ENCODE measurements at places on chromosomes 6 and 20.

DNA sequence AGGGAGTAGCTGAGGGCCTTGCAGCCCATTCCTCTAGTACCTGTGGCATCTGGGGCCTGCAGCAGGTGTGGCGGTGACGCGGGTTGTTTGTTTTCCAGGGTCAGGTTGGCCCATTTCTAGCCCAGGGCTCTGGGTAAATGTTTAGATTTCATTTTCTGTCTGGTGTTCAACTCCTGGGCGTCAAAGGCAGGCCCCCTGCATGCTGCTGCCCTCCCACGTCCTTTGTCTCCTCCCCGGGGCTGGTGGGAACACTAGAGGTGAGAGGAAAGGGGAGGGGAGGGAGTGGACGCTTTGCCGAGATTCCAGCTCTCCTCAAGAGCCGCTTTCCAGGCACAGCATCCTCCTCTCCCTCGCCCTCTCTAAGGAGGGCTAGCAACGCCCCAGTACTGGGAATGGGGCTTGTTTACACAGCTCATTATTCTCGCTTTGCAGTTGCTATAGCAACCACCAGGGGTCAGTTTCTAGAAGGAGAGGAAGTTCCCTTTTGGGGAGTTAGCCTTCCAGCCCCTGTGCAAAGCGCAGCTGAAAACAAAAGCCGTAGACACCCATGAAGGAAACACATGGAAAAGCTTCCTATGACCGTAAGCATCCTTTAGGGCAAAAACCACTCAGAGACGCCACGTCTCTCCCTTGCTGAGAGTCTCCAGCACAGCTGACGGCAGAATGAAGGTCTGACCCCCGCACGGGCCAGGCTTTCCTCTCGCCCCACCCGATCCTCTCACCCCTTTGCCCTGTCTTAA lies 170.6 kb downstream of the LY86 start:
- DNase-seq = peak; percentile 31

DNA sequence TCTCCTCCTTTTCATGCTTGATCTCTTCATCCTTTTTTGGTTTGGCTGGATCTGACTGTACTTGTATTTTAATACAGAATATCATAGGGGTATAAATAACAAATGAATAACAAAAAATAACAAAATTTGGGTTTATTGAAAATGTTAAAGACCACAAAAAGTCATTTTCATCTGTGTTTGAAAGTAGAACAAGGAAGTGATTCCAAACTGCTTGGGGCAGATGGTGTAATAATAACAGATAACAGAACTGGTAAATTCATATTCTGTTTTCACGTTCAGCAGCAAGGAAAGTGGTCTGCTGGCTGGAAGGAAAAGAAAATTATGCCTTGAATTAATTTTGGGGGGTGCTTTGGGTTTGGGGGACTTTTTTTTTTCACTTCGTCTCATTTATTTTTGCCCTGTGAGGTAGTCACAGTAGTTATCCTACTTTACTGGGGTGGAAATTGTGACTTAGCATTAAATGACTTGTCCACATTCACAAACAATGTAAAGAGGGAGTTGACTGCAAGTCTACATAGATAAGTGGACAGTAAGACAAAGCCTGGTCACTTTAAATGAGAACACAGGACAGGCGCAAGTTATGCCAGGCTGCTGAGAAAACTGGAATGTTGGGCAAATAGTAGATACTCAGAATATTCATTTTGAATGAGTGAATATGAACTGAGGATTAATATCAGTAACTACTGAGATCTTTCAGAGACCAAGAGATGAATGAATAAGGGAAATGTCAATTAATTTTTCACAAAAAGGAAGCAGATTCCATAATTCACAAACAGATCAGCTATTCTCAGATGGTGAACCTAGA lies 193.9 kb upstream of the CITED2 start:
- DNase-seq = no peak

DNA sequence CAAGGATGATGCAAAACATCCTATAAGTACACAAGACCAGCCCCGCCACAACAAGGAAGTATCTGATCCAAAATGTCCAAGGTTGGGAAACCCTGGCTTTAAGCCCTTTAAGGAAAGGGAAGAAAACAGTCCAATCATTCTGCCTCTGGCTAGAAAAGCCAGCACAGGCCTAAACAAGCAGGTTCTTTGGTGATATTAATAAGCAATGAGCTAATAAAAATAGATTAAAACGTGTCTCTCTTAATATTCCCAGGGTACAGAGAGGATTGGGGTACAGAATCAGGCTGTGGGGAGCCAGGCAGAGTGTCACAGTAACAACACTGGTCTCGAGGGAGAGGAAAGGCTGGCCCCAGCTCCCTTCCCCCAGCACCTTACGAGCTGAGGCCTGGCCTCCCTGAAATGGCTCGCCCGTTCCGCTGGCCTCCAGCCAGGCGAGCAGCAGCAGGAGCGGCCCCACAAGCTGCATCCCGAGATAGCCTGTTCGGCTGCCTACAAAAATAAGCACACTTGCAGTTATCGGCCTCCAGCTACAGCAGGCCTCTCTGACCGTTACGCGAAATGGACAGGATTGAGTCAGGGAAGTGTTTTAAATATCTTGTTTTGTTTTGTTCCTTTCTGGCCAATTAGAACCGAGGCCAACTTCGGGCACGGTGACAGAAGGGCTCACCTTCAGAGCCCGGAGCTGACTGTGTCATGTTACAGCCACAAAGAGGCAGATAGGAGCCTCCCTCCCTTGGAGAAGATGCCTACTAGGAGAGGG lies 4.0 kb upstream of the ZMYND8 start:
- DNase-seq = peak; percentile 97

- peak; percentile 89 for DNase-seq
Observed at GRCh38 chr20:46021361-46022359, 7.4 kb upstream of the SLC12A5 start.

- DNase-seq = no peak
Observed at GRCh38 chr20:42191140-42191860, 573.1 kb upstream of the CHD6 start.

DNA sequence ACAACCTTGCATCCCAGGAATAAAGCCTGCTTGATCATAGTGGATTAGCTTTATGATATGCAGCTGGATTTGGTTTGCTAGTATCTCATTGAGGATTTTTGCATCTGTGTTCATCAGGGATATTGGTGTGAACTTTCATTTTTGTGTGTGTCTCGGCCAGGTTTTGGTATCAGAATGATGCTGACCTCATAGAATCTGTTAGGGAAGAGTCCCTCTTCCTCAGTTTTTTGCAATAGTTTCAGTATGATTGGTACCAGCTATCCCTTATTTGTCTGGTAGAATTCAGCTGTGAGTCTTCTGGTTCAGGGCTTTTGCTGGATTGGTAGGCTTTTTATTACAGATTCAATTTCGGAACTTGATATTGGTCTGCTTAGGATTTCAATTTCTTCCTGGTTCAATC lies 132.5 kb downstream of the ZFAND3 start:
- DNase-seq = no peak
